ENCODE measurements at places on chromosomes 3 and 15.

DNA sequence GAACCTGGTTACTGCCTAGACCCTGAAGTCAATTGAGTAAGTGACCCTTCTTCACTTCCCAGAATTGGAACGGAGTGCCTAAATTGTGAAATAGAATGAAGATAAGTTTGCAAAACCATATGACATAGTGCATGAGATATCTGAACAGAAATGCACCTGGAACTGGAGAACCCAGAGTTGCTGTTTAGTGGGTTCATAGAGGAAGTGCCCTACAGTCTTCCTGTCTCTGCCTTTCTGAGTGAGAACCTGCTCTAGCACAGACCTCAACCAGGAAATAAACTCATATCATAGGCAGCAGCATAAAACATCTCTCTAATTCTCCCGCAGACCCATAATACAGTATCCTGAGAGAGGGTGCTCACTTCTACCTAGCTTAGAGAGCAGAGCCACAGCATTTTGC is 82.9 kb downstream of the EOMES start:
- no peak for DNase-seq

DNA sequence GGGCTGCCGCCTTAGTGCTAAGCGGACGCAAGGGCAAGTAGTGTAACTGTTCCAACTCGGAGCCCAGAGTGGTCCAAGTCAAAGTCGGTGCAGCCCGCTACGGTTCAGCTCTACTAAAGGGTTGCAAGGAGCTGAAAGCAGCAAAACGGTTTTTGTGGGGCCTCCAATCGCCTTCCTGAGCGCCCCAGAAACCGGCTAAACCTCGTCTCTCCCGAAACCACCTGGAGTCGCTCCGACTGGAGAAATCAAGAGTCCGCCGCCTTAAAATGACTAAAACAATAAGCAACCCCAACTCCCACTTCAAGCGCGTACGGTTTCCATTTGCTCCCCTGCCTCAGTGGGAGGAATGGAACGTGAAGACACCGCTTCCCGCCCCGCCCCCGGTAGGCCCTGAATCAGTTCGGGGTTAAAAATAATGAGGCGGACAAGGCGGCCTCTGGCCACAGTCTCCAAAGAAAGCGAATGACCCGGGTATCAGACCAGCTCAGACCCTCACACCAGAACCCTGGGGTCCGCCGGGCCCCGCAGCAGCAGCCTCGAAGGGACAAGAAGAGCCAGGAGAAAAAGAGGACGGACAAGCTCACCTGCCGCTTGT is 401 bp downstream of the SEC11A start:
- DNase-seq: peak; percentile 75

DNA sequence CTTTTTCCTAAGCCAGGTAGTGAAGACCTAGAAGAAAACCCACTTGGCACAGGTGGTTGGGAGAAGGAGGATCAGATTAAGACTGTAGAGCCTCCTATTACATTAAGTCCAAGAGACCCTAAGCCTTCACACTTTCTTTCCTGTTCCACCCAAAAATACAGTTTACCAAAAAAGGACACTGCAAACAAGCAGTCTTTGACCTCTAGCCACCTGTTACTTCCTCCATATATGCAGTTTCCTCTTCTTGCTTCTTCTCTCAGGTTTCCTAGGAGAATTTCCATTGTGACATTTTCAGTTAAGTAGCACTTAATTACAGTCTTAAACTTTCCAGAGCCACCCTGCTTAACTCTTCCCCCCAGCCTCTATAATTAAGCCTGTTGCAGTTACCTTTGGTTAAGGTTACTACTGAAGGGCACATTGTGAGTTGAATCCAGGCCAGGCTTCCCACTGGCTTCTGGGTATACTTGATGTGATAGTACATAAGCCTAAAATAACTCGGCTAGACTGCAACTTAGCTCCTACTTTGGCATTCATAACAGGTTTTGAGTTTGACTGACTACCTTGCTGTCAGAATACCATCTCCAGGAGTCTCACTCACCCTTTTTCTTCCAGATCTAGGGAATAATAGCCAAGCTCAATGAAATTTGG is 114.2 kb upstream of the UMPS start:
- DNase-seq: no peak

GRCh38 chr3:70108546-70108945 is 109.0 kb downstream of the SAMMSON start:
- no peak for DNase-seq

DNA sequence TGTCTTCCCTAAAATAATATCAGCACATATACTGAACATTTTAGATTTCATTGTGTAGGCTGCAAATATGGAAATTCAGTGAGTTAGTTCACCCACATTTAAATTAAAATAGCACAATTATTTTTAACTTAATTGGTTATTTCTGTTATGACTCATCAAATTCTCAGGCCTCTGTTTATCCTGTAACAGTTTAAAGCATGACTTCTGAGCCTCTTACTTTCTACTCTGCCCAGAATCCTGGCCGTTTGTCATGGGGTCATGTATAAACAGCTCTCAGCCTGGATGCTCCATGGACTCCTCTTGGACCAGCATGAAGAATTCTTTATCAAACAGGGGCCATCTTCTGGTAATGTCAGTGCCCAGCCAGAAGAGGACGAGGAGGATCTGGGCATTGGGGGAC is 12.2 kb downstream of the TUBGCP4 start:
- no peak for DNase-seq

GRCh38 chr3:100833483-100833882 is 124.2 kb downstream of the TFG start:
- no peak for DNase-seq

- no peak for DNase-seq
Observed at GRCh38 chr3:157248590-157249422, 88.9 kb upstream of the CCNL1 start.

DNA sequence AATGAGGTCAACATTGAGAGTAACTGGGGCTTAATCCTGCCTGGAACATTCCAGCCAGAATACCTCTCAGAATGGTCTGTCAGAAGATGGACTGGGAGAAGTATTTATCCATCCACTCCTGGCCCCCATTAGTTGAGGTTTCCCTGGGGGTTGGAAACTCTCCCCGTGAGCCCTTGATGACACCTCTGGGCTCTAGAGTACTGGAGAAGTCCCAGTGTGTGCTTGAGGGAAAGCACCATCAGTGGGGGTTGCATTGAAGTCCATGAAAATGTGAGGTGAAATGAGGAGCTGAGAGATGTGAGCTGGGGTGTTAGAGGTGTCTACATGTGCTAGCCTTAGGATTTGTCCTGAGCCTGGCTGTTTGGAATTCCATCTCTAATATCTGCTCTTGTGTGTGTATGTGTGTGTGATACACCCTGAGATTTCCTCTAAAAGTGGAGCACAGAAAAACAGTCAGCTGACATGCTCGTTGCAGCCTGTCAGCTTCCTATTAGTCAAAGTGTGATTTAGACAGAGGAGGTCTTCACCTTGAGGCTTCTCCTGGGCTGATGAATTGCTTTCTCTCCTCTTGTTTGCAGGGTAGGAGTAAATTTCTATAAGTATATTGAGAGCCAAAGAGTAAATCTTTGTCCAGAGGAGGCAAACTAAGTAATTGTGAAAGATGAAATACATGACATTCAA is 67.6 kb downstream of the NR1D2 start:
- no peak for DNase-seq

- no peak for DNase-seq
Observed at GRCh38 chr3:117306299-117306698, 596.7 kb downstream of the TUSC7 start.

DNA sequence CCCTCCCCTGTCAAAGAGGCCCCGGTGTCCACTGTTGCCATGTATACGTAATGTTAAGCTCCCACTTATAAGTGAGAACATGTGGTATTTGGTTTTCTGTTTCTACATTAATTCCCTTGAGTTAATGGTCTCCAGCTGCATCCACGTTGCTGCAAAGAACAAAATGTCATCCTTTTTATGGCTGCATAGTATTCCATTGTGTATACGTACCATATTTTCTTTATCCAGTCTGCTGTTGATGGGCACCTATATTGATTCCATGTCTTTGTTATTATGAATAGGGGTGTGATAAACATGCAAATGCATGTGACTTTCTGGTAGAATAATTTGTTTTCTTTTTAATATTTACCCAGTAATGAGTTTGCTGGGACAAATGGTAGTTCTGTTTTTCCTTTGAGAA is 43.3 kb upstream of the AGTR1 start:
- no peak for DNase-seq

GRCh38 chr3:94291686-94292085 is 228.8 kb downstream of the NSUN3 start:
- no peak for DNase-seq

DNA sequence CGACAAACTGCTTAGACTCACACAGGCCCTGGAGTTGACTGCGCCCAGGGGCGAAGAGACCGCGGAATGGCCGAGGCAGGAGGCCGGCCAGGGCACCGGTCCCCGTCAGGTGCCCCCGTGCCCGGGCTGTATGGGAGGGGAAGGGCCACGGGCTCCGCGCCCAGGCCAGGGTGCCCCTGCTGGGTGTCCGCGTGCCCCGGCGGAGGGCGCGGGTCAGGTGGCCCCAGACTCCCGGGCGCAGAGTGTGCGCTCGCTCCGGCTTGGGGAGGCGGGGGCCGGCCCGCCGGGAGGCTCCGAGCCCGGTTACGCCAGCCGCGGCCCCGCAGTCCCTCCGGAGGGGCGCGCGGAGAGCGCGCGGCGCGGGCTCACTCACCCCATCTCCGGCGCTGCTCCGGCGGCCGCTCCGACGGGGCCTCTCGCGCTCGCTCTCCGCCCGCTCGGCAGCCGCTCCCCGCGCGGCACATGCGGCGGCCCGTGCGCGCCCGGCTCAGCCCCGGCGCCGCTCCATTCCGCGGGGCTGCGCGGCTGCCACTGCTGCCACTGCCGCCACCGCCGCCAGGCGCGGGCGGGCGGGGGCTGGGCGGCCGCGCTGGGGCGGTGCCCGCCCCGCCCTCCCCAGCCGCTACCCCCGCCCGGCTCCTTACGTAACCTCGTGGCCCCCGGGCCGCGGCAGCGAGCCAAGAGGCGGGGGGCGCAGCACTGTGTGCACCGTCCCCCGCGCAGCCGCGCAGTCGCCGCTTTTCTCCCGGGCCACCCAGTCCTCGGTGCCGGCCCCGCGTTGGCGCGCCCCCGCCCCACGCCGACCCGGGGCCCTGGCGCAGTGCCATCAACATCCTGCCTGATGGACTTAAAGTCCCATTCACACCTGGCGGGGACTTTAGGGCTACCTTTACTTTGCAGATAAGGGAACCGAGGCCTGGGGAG is at the start of gene HOMER2:
HOMER2 (minus strand) TSS at position 563 of the 924 bp plus-strand sequence; CDS start at position 378, 185 bp downstream.
- DNase-seq: peak; percentile 19

- DNase-seq: no peak
Observed at GRCh38 chr3:53730576-53730975, 115.6 kb downstream of the CHDH start.

GRCh38 chr3:138173769-138174420 is 826 bp downstream of the DBR1 start:
- DNase-seq: no peak

DNA sequence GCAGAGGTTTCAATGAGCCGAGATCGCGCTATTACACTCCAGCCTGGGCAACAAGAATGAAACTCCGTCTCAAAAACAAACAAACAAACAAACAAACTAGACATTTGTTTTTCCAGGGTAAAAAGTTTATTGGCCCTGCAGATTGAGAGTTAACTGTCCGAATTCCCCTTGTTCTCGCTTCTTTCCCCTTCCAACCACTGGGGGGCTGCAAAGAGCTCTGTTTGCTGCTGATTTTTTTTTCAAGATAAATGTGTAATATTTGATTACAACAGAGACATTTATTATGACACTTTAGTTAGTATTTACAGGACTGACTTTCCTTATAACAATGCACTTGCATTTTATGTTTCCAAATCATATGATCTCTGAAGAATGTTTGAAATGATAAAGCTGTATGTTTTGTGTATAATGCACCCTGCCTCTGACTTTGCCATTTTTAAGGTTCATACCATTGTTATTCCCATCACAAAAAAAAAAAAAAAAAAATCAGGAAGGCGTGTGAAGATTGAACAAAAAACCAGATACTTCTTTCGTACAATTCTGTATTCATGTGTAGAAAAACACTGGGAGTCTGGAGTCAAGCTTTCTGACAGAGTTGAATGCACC is 2.8 kb downstream of the CLSTN2 start:
- DNase-seq: peak; percentile 31

GRCh38 chr3:177197041-177197726 is at the start of gene TBL1XR1:
TSS of gene TBL1XR1 (minus strand) at chr3:177197482. CDS start at chr3:177064977, 132,505 bp downstream.
- peak; percentile 85 for DNase-seq

DNA sequence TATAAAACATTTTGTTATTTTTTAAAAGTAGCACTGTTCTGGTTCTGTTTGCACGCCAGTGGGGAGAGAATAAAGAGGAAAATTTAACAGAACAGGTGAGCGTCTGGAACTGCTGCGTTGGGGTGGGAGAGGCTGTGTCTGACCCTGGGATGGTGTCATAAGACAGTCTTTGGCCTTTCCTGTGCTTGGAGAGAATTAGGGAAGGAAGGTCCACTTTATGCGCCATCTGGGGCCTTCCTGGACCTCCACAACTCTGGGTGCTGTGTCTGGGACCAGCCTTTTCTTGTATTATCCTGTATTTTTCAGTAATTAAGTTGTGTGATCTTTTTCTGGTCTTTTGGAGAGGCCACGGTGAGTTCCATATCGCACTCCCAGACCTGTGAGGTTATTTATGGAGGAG is 3.3 kb downstream of the FAM43A start:
- no peak for DNase-seq

GRCh38 chr3:36894914-36895313 is 49.9 kb downstream of the TRANK1 start:
- DNase-seq: no peak

DNA sequence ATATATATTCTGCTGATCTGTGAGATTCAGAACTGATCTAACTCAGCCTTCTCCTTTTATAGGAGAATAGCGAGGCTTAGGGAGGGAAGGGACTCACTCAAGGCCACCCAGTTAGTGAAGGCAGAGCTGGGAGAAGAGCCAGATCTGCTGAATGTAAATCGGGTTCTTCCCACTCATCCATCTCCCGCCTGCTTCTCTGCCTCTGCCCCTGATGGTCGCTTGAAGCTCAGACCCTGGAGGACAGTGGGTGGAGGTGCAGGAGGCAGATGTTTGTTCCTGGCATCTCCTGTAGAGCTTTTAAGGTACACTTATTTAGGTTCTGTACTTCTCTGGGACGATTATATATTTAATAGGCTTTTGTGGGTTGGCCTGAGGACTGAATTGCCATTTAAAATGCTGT is 4.3 kb downstream of the PDIA5 start:
- DNase-seq: peak; percentile 19

DNA sequence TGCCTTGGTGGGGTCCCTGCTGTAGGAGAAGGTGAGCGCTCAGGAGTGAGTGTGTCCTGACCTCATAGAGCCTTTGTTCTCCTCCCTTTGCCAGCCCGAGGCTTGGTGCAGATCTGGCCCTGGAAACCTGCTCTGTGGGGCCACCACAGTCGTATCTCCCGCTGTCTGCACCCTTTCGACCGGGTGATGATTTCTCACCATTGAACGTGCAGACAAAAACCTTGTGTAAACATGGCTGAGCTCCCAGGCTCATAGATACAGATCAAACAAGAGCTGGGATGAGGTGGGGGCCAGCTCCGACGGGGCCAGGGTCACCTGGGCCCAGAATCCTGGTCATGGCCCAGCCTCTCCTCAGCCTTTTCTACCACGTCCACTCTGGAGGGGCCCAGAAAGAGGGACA is 34.6 kb upstream of the ESYT3 start:
- no peak for DNase-seq

GRCh38 chr3:149592758-149593240 is 65.0 kb downstream of the WWTR1 start:
- no peak for DNase-seq

- no peak for DNase-seq
Observed at GRCh38 chr3:3919316-3919715, 120.1 kb downstream of the LRRN1 start.
